Nucleus accumbens (tissue), 56 donors: ENCODE measurements at places on chromosomes 7 and 10.

DNA sequence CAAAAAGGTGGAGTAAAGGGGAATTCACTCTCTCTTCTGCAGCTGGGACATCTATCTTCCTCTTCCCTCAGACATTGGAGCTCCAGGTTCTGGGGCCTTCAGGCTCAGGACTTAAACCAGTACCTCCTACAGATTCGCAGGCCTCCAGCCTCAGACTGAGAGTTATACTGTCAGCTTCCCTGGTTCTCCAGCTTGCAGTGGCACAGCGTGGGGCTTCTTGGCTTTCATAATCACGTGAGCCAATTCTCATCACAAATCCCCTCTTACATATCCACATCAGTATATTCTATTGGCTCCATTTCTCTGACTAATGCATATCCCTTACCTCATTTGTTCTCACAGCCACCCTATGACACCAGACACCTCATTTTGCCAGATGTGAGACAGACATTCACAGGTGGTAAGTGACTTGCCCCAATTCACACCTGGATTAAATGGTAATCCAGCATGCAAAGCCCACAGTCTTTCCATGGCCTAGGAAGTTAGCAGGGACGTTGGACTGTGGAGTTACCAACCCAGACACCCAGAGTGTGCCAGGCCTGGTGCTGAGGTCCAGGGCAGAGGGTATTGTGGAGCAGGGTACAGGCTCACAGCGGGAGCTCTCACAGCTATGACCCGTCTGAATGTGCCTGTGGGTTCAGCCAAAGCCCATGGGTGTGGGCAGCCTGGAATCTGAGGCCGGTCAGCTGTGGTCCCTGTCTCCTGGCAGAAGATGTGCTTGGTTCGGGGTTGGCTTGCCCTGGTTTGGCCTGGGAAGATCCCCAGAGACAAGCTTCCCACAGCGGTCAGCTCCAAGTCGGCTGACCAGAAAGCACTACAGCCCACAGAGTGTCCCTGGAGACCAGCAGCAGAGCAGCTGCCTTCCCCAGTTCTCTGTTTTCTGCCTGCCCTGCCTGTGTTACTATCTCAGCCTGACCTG lies 18.4 kb upstream of the ZCCHC24 start:
- DNase-seq = no peak

- no peak for DNase-seq
These were observed 211.2 kb downstream of the C7orf25 start for GRCh38 chr7:42700406-42701327.

- DNase-seq = no peak
These were observed 155.8 kb downstream of the SKIDA1 start for GRCh38 chr10:21369697-21370096.

DNA sequence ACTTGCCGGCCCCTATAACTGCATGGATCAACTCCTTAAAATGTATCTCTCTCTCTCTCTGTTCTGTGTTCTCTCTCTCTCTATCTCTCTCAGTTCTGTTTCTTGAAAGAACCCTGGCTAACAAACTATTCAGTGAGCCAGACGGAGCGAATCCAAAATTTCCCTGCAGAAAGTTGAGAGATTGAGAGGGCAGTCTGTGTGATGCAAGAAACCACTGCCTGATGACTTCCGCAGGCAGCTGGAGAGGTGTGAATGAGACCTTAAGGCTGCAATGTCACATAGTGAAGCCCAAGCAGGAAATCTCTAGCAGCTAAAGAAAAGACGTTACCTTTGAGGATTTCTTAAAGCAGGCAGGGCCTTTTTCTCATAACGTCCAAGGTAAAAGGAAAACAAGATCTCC lies 17.3 kb downstream of the FAM107B start:
- DNase-seq = no peak

DNA sequence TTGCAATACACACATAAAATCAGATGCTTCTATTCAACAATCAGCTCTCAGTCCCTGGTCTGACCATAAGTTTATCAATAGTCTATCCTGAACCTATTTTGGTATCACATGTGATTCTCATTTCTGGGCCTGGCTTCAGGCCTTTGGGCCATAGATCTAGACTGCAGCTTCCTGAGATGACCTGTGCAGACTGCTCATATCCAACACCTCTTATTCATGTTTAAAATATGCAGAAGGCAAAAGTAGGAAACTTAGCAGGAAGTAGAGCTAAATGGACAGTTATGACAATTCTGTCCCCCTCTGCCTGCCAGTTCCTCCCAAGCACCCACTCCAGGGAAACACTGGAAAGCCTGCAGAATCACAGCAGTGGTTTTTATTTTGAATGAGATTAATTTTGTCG lies 53.3 kb downstream of the C7orf25 start:
- no peak for DNase-seq

GRCh38 chr7:15046861-15047260 lies 144.3 kb upstream of the DGKB start:
- no peak for DNase-seq

- DNase-seq = no peak
These were observed 240.2 kb downstream of the C7orf25 start for GRCh38 chr7:42671627-42672026.

DNA sequence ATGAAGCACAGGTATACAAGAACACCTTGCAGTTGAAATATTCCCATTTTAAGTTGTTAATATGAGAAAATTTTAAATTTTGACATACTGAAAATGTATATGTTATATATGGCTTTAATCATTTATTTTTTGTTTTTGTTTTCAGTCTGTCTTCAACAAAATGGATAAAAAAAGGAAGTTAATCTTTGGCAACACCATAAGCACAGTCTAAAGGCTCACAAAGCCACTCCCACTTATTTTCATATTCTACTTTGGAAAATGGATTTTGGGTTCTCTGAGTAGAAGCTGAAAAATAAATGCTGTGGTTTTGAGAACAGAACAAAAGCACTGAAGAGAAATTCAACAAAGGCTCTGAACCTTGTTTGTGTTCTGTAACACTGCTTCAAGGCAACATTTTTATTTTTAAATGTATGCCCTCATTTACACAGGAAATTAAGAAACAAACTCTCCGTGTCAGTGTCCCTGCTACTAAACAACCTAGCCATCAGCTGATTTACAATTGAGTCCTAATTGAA lies 81.3 kb upstream of the LRRN3 start:
- DNase-seq = no peak

- peak; percentile 8 for DNase-seq
These were observed at the start of gene SEMA4G for GRCh38 chr10:100969187-100970075. TSS of gene SEMA4G (plus strand) at chr10:100969504. CDS start at chr10:100972913, 3,409 bp downstream.

DNA sequence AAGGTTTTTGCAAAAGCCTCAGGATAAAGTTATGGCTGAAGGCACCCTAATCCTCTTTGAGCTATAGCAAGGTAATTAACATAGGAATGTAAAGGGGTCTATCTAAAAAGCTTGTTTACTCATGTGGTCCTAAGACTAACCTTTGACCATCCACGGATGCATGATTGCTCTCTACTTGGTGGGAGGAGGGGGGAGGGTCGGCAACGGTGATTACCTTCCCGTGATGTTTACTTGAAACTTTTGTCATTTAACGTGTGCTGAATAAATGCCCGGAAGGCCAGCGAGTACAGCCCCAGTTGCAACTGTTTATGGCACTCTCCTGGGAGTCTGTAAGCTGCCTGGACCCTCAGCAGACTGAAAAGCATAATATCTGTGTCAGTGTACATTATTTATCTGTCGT lies 78.9 kb upstream of the GPR22 start:
- no peak for DNase-seq

DNA sequence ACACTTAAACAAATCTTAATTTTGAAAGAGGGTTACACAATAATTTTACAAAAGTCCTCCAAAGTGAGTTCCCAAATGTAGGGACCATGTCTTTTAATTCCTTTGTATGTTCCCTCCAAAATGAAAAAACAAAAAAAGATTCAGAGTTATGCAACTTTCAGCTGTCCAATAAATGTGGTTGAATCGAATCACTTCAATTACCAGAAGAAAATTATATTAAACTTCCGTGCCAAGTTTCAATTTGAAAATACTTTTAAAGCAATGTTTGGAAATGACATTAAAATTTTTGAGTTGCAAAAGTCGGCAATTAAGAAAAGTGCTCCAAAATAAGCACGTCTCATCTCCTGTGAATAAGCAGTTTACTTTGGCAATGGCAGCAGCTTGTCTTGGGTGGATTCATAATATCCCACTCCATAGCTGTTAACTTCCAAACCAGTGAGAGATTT lies 60.3 kb upstream of the C1GALT1 start:
- no peak for DNase-seq

DNA sequence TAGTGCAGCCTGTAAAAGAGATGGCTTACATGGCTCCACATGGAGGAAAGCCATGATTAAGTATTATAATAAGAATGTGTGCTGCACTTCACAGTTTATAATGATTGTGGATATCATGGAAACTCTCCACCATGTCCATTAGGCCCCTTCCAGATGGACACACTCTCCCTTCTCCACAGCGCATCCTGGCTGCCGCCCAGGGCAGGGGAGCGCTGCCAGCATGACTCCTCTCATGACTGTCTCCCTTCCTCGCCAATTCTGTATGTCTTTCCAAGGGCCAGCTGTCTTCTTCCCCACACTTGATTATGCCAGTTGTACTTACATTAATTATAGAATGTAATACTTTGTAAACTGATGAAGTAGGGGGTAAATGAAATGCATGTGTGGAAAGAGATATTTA lies 259.3 kb upstream of the TMEM72 start:
- no peak for DNase-seq

DNA sequence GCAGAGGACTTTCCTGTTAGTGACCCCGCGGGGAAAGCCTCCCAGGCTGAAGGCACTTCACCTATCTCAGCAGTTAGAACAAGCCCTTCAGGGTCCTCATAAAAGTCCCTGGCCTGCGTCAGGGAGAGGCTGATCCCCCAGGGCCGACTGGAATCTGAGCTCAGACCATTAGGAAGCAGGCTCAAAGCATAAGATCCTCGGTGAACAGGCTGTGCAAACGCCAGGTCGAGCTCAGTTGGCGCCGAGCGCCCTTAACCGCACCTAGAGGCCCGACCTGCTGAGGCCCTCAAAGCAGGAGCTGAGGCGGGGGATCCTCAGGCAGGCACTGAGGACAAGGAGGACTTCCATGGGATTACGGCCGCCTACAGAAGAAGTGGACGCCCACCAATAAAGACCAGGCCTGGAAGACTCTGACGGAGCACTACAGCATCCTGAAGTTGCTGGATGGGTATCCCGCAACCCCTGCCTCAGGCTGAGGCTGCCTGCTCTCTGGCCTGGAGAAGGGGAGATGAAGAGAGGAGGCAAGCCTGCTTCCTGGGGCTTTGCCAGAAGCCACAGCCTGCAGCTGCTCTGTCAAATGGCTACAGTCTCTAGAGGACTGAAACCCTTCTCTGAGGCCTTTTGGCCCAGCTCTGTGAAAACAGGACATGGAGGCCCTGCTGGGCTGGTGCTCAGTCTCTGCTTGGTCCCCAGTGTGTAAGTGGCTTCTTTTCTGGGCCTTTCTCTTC lies 29.9 kb downstream of the LIPJ start:
- no peak for DNase-seq

GRCh38 chr7:72069263-72069662 lies 342.9 kb downstream of the CALN1 start:
- no peak for DNase-seq

GRCh38 chr7:116802144-116802745 lies 60.1 kb upstream of the CAPZA2 start:
- no peak for DNase-seq

DNA sequence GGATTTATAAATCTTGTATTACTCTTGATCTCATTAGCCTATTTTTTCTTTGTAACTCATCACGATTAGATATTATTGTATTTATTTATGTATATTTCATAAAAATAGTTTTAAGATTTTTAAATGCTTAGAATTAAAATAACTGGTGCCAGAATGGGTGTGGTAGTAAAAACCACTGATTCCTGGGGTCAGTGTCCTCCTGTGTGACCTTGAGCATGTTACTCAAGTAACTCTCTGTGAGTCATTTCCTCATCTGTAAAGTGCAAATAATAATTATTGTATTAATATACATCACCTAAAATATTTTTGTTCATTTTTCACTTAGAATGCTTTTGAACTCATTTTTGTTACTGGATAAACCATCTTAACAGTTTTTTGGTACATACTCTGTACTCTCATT lies 91.3 kb upstream of the TMEM229A start:
- no peak for DNase-seq

GRCh38 chr10:129967579-129968019 lies 3.5 kb upstream of the EBF3 start:
- DNase-seq = no peak

- DNase-seq = no peak
These were observed 328.2 kb downstream of the GLRX3 start for GRCh38 chr10:130464426-130464825.

DNA sequence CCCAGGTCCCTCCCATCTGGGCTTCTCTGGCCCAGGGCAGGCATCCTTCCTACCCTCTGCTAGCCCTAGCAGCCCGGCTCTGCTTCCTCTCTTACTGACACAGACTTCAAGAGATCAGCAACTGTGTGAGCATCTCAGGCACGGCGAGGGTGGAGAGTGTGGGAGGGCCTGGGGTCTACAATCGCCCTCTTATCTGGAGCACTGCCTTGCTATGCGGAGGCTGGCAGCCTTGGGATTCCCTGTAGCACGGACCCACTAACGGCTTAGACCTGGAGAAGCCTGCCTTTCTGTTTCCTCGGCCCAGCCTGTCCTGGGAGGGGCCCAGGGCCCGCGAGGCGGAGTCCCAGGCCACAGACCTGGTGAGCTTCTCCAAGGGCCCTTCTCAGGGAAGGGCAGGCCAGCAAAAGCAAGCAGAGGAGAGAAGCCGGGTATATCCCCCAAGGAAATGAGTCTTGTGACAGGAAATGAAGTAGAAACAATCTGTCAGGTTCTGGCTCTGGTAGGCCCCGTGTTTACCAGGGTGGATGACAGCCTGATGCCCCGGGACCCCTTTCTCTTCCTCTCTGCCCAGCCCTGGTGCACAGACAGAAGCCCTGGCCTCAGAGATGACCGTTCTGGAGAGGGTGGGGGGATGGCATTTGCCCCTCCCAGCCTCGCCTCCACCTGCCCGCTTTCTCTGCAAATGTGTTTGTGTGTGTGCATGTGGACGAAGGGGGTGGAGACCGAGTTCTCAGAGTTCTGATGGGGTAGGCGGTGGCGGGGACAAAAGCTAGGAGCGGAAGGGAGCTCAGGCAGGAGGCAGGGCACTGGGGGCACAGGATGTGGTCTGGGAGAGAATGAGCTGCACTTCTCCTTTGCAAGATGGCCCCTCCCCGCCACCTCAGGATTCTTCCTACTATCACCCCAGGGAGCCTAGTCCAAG lies 2.5 kb downstream of the LRCH4 start:
- no peak for DNase-seq

- DNase-seq = no peak
These were observed 775 bp downstream of the STARD3NL start for GRCh38 chr7:38178695-38179344.

DNA sequence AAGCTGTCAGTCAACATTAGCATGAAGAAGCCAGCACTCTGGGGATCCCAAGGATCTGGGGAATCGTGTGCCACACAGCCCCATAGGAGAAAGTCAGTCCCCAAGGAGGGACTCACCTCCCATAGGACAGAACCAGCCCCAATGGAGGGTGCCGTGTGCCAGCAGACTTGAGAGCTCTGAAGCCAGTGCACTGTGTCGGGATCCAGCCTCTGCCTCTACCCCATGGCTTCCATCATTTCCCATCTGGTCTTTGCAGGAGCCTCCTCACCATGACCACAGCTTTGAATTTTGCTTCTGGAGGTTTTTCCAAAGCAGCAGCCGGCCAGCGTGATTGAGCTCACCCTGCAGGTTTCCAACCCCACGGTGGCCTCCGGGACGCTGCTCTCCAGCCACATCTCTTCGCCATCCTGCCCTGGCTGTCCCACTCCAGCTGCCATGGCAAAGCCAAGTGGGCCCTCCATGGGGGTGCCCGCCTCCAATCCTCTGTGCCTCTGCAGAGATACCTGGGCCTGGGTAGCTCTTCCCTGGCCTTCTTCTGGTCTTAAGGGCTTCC lies 171.8 kb upstream of the SHH start:
- no peak for DNase-seq
